MCF 10A (cell line): ENCODE measurements at places on chromosomes 6 and 20.

- DNase-seq, result no peak
- H3K27ac ChIP-seq, result no peak overlapping the region
- no peak overlapping the region for H3K4me3 ChIP-seq
- no peaks in the 10 kb centered on the region for H3K36me3 ChIP-seq
- no peaks in the 10 kb centered on the region for H3K4me1 ChIP-seq
Measured at GRCh38 chr6:168709390-168709789, 268.4 kb downstream of the SMOC2 start.

GRCh38 chr20:8287340-8287739 lies 155.3 kb downstream of the PLCB1 start:
- no peaks in the 10 kb centered on the region for H3K4me1 ChIP-seq
- H3K27ac ChIP-seq, result no peak overlapping the region
- no peak for DNase-seq
- no peaks in the 10 kb centered on the region for H3K36me3 ChIP-seq

DNA sequence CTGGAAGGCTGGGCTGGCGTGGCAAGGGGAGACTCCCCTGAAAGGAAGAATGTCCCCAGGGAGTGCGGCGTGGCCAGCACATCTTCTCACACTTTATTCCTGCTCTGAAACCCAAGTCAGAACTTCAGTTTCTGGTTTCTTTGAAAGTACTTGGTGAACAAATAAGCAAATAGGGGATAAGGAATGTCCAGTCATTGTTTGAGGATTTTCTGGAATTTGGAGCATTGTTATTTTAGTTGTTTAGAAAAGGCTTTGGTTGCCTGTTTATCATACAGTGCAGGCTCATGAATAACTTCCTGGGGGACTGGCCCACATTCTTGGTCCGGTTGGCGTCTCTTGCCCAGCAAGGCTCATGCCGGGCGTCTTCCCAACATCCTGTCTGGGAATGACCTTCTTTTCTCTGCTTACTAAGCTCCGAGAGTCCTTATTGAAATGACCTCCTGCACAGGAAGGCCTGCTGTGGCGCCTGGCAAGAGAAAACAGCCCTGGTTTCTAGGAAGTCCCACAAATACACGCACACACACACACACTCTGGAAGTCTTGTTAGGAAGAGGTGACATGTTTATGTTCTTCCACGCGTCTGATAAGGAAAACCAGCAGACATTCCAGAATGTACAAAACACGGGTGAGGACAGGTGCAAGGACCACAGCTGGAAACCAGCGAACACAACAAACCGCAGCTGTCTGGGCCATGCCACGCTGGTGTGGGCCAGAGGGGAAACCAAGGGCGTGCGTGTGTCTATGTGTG lies 71.9 kb downstream of the TMEM170B start:
- peaks cover 22% of the 10 kb centered on the region for H3K27me3 ChIP-seq
- H3K4me3 ChIP-seq, result no peak overlapping the region
- no peaks in the 10 kb centered on the region for H3K36me3 ChIP-seq
- H3K27ac ChIP-seq, result no peak overlapping the region
- H3K4me1 ChIP-seq, result no peaks in the 10 kb centered on the region

GRCh38 chr6:15246217-15246665 lies 372 bp downstream of the JARID2 start:
- DNase-seq, result peak; percentile 29
- peaks cover 7% of the 10 kb centered on the region for H3K36me3 ChIP-seq
- H3K4me3 ChIP-seq, result peak overlapping the region; percentile 95
- peak overlapping the region; percentile 94 for H3K27ac ChIP-seq

DNA sequence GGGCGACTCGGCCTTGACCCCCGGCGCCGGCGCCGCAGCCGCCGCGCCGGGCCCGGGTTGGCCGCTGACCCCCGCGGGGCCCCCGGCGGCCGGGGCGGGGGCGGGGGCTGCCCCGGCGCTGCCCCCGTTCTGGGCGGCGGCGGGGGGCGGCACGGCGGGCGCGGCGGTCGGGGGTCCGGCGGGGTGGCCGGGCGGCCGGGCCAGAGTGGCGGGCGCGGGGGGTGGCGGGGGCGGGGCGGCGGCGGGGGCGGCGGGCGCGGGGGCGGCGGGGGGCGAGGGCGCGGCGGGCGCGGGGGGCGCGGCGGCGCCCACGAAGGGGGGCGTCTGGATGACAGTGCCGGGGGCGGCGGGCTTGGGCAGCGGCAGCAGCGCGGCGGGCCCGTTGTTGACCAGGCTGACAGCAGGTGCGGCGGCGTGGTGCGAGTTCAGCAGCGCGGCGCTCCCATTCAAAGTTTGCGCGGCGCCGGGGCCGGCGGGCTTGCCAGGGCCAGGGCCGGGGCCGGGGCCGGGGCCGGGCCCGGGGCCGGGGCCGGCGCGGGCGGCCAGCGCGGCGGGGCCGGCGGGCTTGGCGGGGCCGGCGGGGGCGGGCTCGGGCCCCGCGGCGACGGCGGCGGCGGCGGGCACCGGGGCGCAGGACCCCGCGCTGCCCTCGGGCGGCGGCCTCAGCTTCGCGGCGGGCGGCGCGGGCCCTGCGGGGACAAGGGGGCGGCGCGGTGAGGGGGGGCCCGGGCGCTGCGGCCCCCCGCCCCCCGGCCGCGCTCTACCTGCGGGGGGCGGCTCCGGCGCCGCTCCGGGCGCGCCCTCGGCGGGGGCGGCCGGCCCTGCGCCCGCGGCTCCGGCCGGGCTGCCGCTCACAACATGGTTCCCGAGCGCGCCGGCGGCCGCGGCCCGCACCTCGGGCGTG lies 659 bp downstream of the TAF4 start:
- peaks cover 24% of the 10 kb centered on the region for H3K36me3 ChIP-seq
- H3K4me3 ChIP-seq, result peak overlapping the region; percentile 71
- no peaks in the 10 kb centered on the region for H3K27me3 ChIP-seq
- DNase-seq, result no peak
- peaks cover 20% of the 10 kb centered on the region for H3K4me1 ChIP-seq

DNA sequence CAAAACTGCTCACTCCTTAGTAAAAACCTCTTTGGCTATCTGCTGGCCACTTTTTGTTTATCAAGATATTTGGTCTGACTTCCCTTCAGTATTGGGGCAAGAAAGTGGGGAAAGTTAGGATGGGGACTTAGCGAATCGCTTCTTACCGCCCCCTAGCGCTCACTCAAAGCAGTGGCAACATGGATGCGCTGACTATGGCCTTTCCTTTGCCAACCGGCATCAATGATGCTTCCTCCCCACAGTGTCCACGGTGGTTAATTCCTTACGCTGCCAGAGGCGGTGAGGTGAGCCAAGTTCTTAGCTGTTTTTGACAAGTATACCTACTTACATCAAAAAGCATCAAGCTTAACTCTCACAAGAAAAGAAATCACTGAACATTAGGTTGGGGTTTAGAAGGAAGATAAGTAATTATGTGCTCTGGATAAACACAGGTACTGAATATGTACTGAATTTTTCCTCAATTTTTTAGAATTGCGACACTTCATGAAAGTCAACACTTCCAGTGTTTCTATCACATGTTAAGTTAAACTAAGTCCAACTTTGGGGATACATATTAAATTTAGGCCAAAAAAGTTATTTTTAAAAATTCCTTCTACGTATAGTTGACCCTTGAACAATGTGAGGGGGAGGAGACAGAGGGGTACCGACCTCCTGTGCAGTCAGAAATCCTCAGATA lies 86.7 kb downstream of the GMDS start:
- DNase-seq, result no peak
- H3K36me3 ChIP-seq, result no peaks in the 10 kb centered on the region
- H3K4me3 ChIP-seq, result no peak overlapping the region
- no peaks in the 10 kb centered on the region for H3K27me3 ChIP-seq

GRCh38 chr20:16057651-16058050 lies 515.6 kb downstream of the KIF16B start:
- H3K27ac ChIP-seq, result no peak overlapping the region
- no peak overlapping the region for H3K4me3 ChIP-seq
- H3K36me3 ChIP-seq, result no peaks in the 10 kb centered on the region
- H3K4me1 ChIP-seq, result no peaks in the 10 kb centered on the region

DNA sequence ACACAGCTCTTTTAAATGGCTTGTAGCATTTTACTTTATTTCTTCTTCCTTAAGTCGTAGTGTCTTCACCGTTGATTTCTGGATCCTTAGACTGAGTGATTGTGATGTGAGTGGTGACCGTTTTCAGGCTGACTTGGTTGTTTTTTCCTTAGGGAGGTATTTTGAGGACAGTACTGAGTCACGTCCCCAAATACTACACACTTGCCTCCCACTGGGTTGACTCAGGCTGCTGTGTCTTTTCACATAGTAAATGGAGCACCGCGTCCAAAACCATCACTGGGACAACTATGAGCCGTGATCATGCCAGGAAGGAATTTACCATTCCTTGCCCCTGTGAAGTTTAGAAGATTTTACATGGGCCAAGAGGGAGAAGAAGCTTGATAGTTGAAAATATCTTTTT lies 174.1 kb downstream of the FARS2 start:
- H3K27me3 ChIP-seq, result no peaks in the 10 kb centered on the region
- H3K36me3 ChIP-seq, result no peaks in the 10 kb centered on the region
- DNase-seq, result peak; percentile 14
- H3K4me1 ChIP-seq, result no peaks in the 10 kb centered on the region
- no peak overlapping the region for H3K4me3 ChIP-seq
- H3K27ac ChIP-seq, result no peak overlapping the region

GRCh38 chr6:9136141-9136822 lies 700.9 kb upstream of the SLC35B3 start:
- DNase-seq, result peak; percentile 29
- no peak overlapping the region for H3K4me3 ChIP-seq
- H3K27me3 ChIP-seq, result no peaks in the 10 kb centered on the region
- H3K4me1 ChIP-seq, result peaks cover 34% of the 10 kb centered on the region

GRCh38 chr6:33208091-33208967 lies at the start of gene RING1:
TSS of gene RING1 (plus strand) at chr6:33208500. CDS start at chr6:33208823, 323 bp downstream.
- DNase-seq, result peak; percentile 52
- H3K4me1 ChIP-seq, result peaks cover 50% of the 10 kb centered on the region
- H3K27me3 ChIP-seq, result peaks cover 12% of the 10 kb centered on the region
- peak within 1 kb of the TSS; percentile 87 for H3K4me3 ChIP-seq
- H3K27ac ChIP-seq, result peak within 1 kb of the TSS; percentile 94

- H3K27ac ChIP-seq, result no peak overlapping the region
- no peak for DNase-seq
Measured at GRCh38 chr20:22159276-22159675, 425.1 kb downstream of the FOXA2 start.

DNA sequence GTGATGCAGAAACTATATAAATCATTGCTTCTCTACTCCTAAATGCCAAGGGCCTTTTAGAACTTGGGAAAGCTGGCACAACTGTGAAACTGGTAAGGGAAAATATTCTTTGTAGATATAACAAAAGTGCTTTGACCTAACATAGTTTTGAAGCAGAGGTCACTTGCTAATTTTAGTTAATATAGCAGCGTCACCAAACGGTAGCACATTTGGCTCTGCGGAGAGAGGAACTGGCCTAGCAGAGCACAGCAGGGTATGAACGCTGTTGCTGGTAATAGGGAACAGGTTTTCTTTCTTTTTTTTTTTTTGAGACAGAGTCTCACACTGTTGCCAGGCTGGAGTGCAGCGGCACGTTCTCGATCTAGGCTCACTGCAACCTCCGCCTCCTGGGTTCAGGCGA lies 67.4 kb downstream of the ECT2L start:
- H3K36me3 ChIP-seq, result no peaks in the 10 kb centered on the region
- DNase-seq, result no peak
- no peaks in the 10 kb centered on the region for H3K4me1 ChIP-seq

DNA sequence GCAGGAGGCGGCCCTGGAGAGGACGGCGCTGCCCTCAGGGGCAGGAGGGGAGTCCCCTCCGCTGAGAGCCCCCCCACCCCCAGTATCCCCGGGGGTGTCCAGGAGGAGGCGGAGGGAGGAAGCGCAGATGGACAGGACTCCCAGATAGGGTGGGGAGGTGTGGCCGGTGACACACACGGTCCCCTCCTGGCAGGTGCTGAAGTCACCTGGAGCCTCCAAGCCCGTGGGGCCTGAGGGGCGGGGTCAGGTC lies 1.4 kb downstream of the STMN3 start:
- no peak for DNase-seq
- H3K4me3 ChIP-seq, result peak overlapping the region; percentile 64
- H3K27me3 ChIP-seq, result no peaks in the 10 kb centered on the region

DNA sequence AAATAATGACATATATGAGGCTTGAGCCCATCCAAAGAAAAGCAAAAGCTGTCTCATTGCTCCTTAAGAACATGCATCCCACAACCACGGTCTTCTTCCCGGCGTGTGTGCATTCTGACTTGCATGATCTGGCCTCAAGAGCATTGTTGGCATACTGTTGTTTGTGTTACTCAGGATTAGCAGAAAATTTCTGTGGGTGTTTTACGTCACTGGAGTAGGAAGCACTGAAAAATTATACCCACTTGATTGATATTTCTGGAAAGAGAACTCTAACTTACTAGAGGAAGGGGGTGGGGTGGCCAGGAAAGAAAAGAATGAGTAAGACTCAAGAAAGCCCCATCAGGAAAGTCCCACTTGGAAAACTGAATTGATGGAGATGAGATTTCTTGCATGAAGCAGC lies 326.2 kb upstream of the PRDM1 start:
- H3K27me3 ChIP-seq, result no peaks in the 10 kb centered on the region
- no peak overlapping the region for H3K27ac ChIP-seq
- H3K4me3 ChIP-seq, result no peak overlapping the region

DNA sequence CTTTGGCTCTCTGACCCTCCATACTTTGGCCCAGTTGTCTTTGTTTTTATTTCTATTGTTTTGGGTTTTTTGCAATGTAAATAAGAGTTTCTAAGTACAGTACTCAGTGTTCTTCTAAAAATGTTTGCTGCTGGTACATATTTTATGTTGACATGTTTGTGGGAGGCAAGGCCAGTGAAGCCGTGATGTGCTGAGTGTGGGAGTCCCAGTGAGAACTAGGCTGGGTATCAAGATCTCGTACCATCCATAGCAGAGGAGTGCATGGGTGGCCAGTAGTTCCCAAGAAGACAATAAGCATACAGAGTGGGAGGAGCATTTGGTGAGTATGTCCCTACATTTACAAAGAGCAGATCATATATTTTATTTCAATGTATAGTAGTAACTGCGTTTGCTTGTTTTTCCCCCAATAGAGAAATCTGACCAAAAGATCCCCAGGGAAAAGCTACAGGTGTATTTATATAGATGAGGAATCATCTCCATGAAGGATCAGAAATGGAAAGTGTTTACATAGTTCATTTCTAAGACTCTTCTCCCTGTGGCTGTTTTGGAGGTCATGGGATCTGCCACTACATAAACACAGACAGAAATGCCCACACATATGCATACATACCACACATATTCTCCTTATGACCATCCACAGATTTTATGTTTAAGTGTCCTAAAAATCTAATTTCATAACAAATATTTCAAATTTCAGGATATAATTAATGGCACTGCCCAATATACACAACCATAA lies 285.9 kb downstream of the ALDH8A1 start:
- H3K4me1 ChIP-seq, result no peaks in the 10 kb centered on the region
- H3K4me3 ChIP-seq, result no peak overlapping the region
- no peak overlapping the region for H3K27ac ChIP-seq

GRCh38 chr6:12012558-12013306 lies 620 bp downstream of the HIVEP1 start:
- peaks cover 30% of the 10 kb centered on the region for H3K36me3 ChIP-seq
- H3K27ac ChIP-seq, result peak overlapping the region; percentile 61
- peaks cover 14% of the 10 kb centered on the region for H3K4me1 ChIP-seq

- H3K27ac ChIP-seq, result no peak overlapping the region
- H3K4me3 ChIP-seq, result no peak overlapping the region
- peaks cover 6% of the 10 kb centered on the region for H3K4me1 ChIP-seq
- no peaks in the 10 kb centered on the region for H3K36me3 ChIP-seq
Measured at GRCh38 chr20:51087266-51087665, 64.4 kb upstream of the KCNG1 start.
